ENCODE measurements at places on chromosomes 3 and 15. TPM values are rescaled to one million over a fixed set of nuclear protein-coding genes. Genes with fewer than 3 reads are reported as not detected.
A peak's percentile ranks its signal among the peaks of the same experiment; 100 is the strongest.

DNA sequence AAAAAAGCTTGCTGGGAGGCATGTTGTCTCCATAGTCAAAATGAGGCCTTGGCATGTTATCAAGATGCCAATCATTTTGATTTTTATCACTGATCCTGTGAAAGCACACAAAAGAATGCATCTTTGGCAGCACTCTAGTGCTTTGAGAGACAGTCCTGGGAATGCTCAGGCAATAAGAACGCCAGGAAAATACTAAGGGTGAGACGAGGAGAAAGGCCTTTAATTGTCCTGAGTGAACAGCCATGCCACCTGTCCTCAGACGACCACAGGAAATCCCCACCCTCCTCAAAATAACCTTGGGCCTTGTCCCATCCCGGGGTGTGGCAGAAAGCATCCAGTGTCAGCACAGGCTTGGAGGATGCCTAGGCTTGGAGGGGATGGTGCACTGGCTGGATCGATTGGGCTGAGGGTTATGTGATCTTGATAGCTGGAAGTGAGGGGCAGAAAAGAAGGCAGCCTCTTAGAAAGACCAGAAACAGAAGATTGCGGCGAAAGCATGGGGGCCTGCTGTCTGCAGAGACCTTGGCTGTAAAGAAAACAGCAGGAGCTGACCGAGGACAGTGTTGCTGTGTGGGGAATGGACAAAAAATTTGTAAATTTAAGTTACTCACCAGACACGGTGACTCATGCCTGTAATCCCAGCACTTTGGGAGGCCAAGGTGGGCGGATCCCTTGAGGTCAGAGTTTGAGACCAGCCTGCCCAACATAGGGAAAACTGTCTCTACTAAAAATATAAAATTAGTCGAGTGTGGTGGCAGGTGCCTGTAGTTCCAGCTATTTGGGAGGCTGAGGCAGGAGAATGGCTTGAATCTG lies 7.3 kb downstream of the TMEM158 start:
- DNase-seq = peak; percentile 14

- DNase-seq = peak; percentile 56
Observed at GRCh38 chr15:90345857-90346256, 6.2 kb upstream of the ZNF774 start.

DNA sequence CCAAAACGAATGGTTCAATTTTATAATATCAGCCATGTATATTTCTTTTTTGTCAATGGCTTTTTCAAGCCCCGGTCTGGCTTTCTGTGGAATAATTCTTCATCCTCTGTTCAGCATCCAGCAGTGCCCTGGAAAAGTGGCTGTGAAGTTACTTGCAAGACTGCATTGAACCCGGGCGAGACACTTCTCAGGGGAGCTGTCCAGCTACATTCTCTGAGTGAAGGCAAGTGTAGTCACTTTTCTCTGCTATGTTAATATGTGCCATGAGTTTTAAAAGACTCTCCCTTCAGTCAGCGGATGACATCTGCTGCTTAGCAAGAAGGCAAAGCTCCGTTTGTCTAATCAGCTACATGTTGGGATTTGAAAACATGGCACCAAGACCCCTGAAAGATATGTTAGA lies 81.3 kb upstream of the RGMA start:
- peak; percentile 57 for DNase-seq

DNA sequence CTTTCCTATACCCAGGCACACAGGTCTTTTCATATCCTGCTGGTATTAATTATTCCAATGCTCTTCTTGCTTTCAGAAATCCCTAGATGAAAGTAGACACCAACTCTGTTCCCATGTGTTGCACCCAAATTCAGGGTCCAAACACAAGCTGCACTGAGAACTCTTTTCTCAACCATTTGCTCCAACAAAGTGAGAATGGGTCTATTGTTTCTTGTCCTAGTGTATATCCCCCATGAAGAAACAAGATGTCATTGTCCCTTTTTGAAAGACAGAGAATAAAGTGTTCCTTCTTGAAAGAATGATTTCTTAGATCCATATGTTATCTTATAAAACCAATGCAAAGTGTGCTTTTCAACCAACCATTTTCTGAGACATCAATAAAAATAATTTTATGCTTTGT lies 353.7 kb downstream of the CNTN6 start:
- no peak for DNase-seq

DNA sequence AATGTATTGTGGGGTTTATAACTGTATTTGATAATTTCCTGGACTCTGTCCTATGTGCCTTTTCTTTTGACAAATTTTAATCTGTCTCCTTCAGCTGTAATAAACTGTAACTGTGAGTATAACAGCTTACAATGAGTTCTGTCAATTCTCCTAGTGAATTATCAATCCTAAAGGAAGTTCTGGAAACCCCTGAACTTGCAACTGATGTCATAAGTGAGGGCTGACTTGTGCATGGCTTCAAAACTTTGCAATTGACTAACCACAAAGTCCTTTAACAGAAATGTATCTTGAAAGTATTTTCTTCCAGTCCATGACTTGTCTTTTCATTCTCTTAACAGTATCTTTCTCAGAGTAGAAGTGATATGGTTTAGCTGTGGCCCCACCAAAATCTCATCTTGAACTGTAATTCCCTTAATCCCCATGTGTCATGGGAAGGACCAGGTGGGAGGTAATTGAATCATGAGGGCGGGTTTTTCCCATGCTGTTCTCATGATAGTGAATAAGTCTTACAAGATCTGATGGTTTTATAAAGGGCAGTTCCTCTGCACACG lies 108.3 kb downstream of the TFDP2 start:
- DNase-seq = no peak

DNA sequence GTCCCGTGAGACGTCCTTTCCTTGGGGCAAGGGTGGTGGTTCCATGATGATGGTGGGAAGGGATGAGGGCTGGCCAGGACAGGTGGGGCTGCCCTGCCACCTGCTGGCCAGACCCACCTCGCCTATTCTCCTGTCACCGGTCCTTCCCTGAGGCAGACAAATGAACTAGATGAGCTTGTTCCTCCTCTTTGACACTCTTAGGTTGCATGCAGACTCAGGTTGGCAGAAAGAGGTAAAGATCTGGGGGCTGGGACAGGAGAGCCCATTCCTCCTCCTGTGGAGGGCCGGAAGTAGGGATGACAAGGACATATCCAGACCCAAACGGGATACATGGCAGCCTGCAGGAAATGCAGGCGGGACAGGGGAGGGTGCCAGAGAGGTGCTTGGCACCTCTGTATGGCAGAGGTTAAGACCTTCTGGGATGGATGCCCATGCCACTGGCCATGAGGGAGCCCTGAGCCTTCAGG lies 38.6 kb downstream of the ACSBG1 start:
- no peak for DNase-seq

DNA sequence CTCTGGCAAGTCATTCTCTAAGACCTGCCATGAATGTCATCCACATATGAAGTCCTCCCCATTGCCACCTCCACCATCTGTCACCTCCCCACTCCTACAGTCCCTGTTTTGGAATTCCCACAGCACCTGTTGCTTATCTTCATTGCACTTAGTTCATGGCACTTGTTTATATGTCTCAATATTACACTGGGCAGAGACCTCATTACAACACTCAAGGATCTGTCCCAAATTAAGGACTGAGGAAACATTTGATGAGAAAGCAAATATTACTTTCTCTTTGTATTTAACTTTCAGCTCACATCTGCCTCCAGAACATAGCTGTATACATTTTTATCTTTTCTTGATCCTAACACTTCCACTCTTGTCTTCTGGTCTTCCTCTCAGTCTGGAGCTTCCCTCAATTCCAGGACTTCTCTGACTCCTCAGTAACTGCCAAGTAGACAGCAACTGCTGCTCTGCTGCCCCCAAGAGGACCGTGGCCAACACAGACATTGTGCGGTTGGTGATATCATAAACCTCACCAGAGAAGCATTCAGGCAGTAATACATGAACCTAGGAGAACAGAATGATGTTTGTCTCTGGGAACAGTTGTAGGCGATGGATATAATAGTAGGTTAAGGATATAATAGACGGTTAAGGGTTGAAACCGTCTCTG lies 45.0 kb upstream of the FGF12 start:
- DNase-seq = peak; percentile 11

ZNF609 gene
- polyA plus RNA-seq = 17.7 TPM

SCN11A gene
- polyA plus RNA-seq = 2.2 TPM

RETNLB gene
- not detected for polyA plus RNA-seq

PIGZ gene
- polyA plus RNA-seq = 1.3 TPM

Data from muscle of leg (tissue), 16 donors.